HuH-7 (cell line): ENCODE measurements at places on chromosomes 2 and 18.

GRCh38 chr2:7004636-7005035, 87.4 kb downstream of the RNF144A start:
- DNase-seq = no peak

- no peak for DNase-seq
These were observed 85.4 kb upstream of the ATG16L1 start for GRCh38 chr2:233165895-233166661.

- DNase-seq = no peak
These were observed 105.7 kb downstream of the RDH14 start for GRCh38 chr2:18454692-18455235.

GRCh38 chr2:2275451-2275850, 55.6 kb downstream of the MYT1L start:
- DNase-seq = no peak

DNA sequence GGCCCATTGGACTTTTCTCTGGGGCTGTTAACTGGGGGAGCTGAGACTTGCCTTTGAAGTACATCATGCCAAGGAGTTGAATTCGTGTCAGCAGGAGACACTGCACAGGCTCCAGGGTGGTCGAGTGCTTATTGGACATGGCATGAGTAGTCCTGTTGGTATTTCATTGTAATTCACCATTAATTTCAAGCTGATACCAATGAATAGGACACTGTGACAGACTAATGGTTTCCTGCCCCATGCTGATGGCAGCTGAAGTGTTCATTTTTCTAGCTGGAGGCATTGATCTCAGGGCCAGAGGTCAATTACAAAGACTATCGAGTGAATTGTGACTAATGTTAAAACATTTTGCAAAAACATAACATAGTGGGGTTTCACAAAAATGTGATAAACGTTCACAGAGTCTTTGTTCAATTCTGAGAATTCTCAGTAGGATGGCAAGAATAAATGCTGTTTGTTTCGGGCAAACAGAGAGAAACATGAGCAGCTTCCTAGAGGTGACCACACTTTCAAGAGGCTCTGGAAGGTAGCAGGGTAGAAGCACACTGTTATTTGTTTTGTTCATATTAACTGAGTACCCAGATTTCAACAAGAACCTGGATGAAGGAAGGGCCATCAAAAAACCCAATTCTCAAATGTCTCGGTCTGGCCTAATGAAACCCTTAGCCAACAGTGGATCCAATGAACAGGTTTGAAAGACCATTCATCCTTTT, 90.6 kb upstream of the ARL4C start:
- no peak for DNase-seq

GRCh38 chr2:105143467-105144151, 97.9 kb upstream of the GPR45 start:
- DNase-seq = no peak

GRCh38 chr2:62309465-62310091, 113.7 kb downstream of the B3GNT2 start:
- no peak for DNase-seq

DNA sequence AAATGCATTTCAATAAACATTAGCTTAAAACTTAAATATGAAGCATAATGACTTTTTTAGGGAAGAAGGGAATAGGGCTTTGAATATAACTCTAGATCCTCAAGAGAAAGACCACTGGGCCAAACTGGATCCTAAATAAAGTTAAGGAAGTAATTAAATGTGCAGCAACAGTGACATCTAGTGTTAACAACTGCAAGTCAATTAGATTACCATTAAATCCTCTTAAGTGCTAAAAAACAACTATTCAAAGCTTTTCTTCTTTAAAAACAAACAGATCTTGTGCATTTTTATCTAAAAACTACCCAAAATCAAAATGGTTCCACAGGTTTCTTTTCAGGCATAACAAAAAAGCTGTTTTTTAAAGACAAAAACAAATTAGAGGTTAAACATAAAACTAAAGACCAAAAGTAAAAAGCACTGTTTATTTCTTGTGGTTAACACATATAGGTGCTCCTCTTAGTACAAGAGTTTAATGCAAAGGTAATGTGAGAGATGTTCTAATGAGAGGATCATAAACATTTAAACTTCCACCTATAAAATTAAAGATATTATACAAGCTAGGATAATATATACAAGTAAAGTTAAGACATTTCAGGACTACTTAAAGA, 111.4 kb downstream of the THADA start:
- DNase-seq = no peak

- DNase-seq = no peak
These were observed 113.3 kb downstream of the GALNT1 start for GRCh38 chr18:35694808-35695207.

DNA sequence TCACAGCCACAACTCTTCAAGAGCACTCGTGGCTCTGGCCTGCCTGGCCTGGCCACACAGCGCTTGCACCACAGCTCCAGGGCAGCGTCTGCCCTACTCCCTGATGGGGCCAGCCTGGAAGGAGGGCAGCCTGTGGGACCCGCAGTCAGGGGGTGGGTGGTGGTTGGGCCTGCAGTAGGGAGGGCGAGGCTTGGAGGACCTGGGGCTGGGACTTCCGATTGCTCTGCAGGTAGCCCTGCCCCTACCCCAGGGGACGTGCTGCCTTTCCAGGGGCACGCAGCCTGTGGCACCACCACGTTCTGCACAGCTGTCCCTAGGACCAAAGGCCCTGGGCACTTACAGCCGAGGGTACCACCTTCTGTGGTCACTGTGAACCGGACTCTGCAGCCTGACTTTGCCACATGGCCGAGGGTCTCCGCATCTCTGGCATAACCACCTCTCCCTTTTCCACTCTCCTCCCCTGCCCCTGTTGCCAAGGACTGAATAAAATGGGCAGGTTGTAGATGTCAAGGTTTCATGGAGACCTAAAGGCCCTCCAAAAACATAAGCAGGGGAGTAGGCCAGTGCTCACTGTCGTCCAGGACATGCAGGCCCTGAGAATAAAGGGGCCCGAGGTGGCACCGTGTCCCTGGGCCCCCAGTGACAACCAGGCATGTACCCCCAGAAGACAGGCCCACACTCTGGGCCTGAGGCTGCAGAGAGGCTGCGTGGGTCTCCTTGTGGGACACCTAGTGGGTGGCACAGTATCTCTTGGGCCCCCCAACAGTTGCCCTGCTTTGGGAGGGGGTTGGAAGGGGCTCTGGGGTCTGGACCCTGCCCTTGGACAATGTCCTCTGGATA, 87.3 kb downstream of the INHBB start:
- no peak for DNase-seq

GRCh38 chr2:65070172-65070830, 14.1 kb downstream of the CEP68 start:
- DNase-seq = no peak

DNA sequence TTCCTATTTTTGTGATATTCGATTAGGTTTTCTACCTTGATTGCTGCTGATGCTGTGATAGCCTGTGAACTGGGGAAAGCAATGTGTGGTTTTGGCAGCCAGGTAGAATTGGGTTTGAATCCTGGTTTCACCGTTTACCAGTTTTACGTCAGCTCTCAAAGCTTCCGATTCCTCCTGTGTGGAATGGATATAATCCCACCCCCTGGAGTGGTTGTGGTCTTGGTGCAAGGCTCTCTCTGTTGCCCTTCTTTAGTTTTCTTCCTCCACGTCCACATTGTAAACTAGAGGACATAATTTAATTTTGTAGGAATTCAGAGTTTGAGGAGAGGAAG, 45.0 kb downstream of the PHLPP1 start:
- DNase-seq = no peak

DNA sequence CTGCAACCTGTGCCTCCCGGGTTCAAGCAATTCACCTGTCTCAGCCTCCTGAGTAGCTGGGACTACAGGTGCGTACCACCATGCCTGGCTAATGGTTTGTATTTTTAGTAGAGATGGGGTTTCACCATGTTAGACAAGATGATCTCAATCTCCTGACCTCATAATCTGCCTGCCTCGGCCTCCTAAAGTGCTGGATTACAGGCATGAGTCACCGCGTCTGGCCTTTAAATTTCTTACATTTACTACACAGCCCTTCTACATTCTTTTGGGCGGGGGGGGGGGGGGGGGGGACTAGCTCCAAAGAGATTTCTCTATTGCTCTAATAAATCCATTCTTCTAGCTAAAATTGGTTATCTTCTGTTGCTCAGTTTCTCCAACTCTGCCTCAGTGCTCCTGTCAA, 964.9 kb upstream of the ACVR2A start:
- no peak for DNase-seq

- peak; percentile 57 for DNase-seq
These were observed at the start of gene EMILIN2 for GRCh38 chr18:2846636-2847316. EMILIN2 (plus strand) TSS chr18:2847006; CDS start chr18:2847189, 183 bp downstream.

DNA sequence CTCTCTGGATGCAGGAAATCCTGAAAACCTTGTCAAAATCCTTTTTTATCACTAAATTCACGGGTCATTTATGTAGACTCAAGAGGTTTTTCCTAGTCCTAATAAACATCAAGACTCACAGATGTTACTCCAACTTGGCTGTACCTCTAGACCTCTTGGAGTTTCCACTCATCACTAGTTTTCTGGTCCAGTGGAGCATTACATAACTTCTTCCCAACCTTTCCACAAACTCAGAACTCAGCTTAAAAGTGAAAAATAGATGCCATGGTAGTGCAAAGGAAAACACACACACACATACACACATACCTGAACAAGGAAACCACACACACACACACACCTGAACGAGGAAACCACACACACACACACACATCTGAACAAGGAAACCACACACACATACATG, 807.2 kb downstream of the LRP1B start:
- DNase-seq = no peak

- no peak for DNase-seq
These were observed 272.3 kb downstream of the RAD51AP2 start for GRCh38 chr2:17245906-17246305.

DNA sequence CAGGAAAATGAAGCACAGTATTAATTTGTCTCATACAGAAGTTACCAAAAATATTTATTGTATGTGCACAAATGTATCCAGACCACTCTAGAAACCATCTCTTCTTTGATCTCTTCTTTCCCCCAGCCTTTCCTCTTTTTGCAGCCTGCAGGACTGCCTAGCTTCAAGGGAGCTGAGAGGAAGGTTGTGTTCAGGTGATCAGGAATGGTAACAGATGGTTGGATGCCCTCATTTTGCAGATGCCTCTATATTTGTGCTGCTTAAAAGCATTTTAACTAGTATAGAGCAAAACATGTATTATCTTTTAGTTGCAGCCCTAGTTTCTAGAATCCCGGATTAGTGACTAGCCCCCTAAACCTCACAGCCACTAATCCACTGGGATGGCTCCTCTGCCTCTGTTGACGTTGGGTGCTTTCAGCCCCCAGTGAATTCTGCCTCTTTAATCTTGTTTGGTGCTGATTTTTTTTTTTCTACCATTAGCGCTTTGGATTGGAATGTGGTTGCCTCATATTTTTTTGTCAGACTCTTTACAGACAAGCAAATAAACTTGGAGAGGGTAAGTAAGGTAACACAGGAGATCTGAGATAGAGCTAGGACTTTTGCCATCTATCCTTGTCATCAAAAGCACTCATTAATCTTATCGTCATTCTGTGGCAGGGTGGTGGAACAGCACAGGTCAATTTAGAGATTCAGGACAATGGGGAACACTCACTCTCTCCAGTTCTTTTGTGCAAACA, 103.8 kb upstream of the NDUFV2 start:
- DNase-seq = peak; percentile 66

DNA sequence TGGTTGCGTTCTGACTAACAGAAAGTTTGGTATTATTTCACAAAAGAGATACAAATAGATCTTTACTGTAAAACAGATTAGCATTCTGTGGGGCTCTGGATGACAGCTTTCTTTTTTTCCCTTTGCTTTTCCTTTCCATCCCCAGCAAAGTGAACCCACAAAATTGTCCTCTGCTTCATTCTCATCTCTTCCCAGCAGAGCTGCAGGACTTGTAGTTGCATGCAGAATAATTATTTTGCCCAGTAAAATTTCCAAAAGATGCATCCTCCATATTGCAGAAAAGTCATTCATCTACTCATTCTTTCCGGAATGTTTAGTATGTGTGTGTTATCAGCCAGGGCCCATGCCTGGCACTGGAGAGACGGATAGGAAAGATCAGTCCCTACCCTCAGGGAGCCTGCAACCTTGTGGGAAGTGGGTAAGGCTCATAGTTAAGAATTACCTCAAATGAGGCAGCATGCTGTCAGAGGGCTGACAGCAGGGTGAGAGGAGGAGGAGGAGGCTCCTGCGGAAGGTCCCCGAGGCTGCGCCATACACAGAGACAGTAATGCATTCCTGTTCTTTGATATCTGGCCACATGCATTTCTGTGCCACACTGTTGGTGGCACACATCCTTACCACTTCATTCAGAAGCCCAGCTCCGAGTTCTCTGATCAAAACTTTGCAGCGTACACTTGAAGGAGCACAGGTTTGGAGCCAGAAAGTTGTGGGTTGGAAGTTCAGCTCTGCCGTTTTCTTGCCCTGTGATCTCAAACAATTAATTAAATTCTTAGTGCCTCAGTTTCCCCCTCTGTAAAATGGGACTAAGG, 225.4 kb downstream of the MYCN start:
- no peak for DNase-seq

- no peak for DNase-seq
These were observed 4.3 kb downstream of the HNRNPLL start for GRCh38 chr2:38598200-38598990.

- no peak for DNase-seq
These were observed 161.9 kb upstream of the SPATS2L start for GRCh38 chr2:200144571-200144970.

DNA sequence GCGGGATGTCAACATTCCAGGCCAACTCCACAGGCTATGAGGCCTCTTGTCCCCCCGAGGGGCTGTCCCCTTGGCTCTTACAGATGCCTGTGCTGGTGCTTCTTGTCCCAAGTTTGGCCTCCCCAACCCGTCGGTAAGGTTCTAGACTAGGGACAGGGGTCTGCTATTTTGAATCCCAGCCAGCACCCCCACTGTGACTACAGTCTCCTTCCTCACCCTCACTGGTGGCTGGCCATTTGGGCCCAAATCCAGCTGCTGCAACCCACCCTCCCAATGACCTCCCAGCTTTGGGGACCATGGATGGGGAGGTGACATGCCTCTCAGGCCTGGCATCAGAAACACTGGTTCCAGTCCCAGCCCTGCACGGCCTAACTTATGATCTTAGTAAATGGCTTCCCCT, 18.7 kb downstream of the CFAP65 start:
- no peak for DNase-seq

DNA sequence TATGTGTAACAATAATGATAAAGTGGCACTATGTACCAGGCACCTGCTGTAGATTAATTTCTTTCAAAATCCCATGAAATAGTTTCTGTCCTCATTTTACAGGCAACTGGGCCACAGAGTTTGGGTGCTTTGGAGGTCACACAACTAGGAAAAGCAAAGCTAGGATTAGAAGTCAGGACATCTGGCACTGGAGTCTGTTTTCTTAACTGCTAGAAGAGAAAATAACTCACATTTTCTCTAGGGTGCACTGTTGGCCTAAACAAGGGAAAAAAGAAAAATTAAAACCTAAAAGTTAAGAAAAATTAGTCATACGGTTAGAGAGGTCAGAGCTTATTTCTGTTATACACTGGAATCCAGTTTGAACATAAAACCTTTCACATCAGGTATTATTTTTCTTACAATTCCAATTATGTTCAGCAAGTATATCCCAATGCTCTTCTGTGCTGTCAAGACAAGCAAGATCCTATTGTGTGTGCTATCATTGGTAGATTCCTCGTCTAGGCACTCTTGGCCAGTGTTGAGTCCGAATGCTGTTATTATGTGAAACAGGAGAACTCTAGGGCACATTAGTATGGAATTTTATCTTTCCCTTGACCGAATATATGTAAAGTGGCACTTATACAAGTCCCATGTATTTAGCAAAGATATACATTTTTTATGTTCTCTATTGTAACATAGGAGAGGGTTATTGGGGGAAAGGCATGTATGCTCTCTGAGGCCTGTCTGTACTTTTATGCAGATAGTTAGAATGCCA, 1.5 kb upstream of the OSGEPL1 start:
- DNase-seq = no peak

- no peak for DNase-seq
These were observed 25.9 kb downstream of the CNTNAP5 start for GRCh38 chr2:124050833-124051497.
